Astrocyte (in vitro differentiated cells and primary cell): ENCODE measurements at places on chromosomes 4 and X. TPM values are rescaled to one million over a fixed set of nuclear protein-coding genes. Genes with fewer than 3 reads are reported as not detected.
A peak's percentile ranks its signal among the peaks of the same experiment; 100 is the strongest.

Gene TMEM192
- total RNA-seq, result 17.4 and 20.2 TPM in 2 replicates

Gene OPRPN
- total RNA-seq, result not detected in 2 replicates

Gene ARMCX1
- total RNA-seq, result 17.9 and 20.1 TPM in 2 replicates

Gene C4orf50
- total RNA-seq, result 0.16 and 0.17 TPM in 2 replicates

Gene SLITRK2
- total RNA-seq, result not detected in 2 replicates

Gene PI4K2B
- 15.4 and 15.7 TPM in 2 replicates for total RNA-seq

Gene CSN1S1
- total RNA-seq, result not detected in 2 replicates

Gene MAMLD1
- total RNA-seq, result 6.6 TPM in 2 replicates

Gene GAGE12G
- not detected in 2 replicates for total RNA-seq

Gene PNMA6F
- total RNA-seq, result not detected in 2 replicates

GRCh38 chr4:80054375-80054774 is 18.7 kb downstream of the ANTXR2 start:
- DNase-seq, result no peak

DNA sequence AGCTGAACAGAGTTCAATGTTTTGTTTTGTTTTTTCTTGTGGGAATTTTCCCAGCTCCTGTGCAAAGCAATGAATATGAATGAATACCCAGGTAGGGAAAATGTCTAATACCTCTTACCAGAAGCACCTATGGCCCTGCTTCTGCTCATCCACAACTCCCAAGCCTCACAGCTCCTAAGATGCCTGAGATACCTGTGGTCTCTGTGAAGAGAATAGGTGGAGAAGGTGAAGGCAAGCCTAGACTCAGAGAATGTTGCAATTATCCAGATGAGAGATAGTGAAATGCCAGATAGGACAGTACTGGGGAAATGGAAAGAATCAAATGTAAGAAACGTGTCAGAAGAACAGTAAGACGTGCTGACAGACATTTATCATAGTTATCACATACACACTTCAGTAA is 70.2 kb upstream of the NOCT start:
- DNase-seq, result no peak

DNA sequence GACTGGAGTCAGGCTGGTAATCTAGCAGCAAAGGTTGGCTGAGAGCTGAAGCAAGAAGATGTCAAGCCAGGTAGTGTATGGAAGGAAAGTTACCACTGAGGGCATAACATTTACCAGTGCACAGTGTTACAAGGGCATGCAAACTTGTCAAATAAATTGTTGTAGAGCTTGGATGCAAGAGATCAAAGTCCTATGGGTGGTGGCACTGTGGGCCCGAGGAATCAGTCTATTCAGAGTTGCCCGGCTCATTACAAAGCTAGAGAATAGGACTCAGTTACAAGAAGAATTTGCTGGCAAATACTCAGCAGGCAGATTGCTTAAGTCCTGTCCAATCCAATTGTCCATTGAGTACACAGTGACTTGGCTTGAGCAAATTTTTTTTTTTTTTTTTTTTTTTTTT is 2043.8 kb downstream of the ARAP2 start:
- DNase-seq, result no peak

- no peak for DNase-seq
These were observed 45.2 kb upstream of the HGFAC start for GRCh38 chr4:3396600-3396999.

GRCh38 chr4:164931551-164932324 is 45.7 kb downstream of the TRIM61 start:
- no peak for DNase-seq

GRCh38 chr4:13294961-13295605 is 189.1 kb downstream of the RAB28 start:
- peak; percentile 44 for DNase-seq

- DNase-seq, result no peak
These were observed 225.2 kb upstream of the PPP1R2C start for GRCh38 chrX:43003204-43003565.

GRCh38 chr4:117466388-117466787 is 381.0 kb upstream of the TRAM1L1 start:
- DNase-seq, result no peak

DNA sequence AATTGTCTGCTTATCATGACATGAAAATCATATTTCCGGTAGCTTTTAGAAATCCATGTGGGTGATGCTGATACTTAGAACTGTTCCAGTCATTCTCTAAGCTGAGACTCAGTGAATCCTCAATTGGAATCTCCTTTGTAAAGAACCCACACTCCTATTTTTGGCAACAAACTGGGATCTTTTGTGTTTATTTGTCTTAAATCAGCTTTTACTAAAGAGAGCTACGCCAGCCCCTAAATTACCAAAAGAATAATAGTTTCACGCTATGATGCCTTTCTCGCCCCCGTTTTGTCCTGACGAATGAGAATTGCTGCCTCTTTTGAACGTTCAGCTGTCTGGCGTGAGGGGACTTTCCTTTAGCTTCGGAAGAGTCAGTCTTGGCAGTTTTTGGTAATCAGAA is 195.9 kb downstream of the SHOX start:
- DNase-seq, result no peak
